ENCODE measurements at places on chromosomes 1 and 21.

DNA sequence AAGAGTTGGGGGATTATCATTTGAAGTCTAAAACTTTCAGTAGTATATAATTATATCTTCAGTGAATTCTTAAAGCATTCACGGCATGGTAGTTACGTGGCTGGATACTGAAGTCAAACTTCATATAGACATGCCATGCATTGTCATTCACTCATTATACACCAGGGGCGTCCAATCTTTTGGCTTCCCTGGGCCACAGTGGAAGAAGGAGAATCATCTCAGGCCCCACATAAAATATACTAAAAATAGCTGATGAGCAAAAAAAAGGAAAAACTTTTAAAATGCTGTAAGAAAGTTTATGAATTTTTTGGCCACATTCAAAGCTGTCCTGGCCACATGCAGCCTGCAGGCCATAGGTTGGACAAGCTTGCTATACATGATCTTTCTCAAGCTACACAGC, 43.8 kb downstream of the DENND1B start:
- no peak for DNase-seq

GRCh38 chr1:229119161-229119560, 151.8 kb upstream of the RAB4A start:
- DNase-seq, result no peak

- no peak for DNase-seq
These were observed 82.7 kb upstream of the KCTD3 start for GRCh38 chr1:215484171-215484939.

GRCh38 chr1:236530959-236531358, 7.2 kb downstream of the LGALS8 start:
- no peak for DNase-seq

DNA sequence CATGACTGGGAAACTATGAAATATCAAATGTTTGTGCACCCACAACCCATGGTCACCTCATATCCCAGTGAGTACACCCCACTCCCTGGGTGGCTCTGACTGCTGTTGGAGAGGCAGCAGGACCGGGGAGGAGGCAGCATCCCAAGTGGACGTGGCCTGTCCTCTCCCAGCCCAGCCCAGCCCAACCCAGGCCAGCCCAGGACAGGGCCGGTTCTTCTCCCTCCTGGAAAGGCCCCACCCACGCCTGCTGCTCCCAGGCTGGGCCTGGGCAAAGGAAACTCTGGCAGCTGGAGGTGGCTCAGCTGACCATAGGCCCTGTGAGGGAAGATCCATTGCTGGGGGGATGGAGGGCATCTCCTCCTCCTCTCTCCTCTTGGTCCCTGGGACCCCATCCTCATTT, 19.1 kb downstream of the MATN1 start:
- DNase-seq, result no peak

DNA sequence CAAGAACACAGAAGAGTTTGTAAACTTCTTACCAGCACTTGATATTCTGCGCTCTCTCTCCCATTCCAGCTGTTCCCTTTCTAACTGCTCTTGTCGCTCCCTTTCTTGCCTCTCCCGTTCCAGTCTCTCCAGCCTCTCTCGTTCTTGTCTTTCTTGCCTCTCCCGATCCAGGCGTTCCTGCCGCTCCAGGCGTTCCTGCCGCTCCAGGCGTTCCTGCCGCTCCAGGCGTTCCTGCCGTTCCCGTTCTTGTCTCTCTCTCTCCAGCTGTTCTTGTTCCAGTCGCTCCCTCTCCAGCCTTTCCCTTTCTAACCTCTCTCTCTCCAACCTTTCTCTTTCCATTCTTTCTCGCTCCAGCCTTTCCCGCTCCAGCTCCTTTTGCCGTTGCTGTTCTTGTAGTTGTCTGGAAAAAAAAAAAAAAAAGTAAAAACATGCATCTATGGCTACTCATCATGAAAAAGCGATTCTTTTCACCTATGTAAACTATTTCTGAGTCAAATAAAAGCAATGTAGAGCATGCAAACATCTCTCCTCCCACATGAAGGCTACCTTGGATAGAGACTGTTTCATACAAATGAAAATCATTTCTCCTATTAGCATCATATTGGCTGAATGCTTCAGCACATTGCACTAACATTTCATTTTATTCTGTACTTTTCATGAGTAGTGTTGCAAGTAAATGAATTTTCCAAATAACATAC, 91.5 kb upstream of the LBR start:
- no peak for DNase-seq

DNA sequence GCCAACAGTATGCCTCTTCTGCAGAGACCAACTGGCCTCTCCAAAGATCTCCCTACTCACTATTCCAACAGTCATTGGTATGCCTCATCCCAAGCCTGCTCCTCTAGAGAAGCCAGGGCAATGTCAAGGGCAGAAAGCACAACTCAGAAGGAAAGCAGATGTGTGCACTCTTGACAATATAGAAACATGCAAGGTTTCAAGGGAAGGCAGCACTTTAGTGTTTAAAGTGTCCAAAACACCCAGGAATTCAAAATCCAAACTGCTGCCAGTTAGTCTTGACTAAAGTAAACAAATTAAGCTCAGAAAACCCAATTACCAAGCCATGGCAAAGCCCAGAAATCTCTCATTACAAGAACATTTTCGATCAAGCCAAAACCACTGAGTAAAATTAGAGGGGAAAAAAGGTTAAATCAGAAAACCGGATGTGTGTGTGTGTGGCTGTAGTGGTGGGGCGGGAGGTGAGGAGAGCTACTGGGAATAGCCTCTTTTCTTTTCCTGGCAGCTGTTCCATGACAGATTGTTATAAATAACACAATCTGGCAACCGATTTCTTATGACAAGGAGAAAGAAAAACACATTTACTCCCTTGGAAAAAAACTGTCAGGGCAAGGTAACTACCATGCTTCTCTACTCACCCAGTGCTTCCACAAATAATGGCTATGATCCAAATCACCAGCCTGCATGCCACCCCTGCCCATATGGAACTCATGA, 39.2 kb downstream of the EIF2B3 start:
- DNase-seq, result no peak

- DNase-seq, result no peak
These were observed 14.1 kb downstream of the CNR2 start for GRCh38 chr1:23899070-23899469.

- DNase-seq, result no peak
These were observed 143.0 kb downstream of the RERE start for GRCh38 chr1:8674481-8674880.

DNA sequence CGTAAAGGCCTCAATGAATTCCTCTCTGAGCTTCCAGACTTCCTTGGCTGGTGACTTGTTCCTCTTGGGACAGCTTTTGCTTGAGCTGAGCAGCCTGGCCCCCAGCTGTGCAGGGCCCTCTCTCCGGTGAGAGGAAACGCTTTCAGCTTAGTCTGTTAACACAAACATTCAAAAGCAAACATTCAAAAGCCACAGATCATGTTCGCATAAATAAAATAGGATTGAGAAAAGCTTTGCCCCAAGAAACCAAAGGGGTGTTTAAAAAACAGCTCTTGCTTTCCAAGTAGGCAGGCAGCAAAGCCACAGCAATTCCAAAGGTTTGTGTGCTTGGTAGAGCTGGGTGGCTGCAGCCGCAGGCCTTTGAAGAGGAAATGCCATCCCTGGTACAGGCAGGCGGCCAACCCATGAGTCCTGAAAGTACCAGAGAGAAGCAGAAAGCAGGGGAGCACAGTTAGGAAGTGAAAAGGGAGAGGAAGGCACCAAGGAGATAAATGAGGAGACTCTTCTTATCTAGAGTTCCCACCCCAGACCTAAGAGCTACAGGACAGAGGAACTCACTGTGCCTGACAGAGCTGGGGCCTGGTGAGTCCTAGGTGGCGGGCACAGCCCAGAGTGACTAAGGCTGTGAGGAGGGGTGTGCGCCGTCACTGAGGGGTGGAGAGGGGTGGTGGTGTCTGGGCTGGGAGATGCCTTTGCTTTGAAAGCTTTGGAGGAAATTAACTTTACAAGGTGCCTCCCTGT, 48.4 kb downstream of the CCN1 start:
- DNase-seq, result no peak

DNA sequence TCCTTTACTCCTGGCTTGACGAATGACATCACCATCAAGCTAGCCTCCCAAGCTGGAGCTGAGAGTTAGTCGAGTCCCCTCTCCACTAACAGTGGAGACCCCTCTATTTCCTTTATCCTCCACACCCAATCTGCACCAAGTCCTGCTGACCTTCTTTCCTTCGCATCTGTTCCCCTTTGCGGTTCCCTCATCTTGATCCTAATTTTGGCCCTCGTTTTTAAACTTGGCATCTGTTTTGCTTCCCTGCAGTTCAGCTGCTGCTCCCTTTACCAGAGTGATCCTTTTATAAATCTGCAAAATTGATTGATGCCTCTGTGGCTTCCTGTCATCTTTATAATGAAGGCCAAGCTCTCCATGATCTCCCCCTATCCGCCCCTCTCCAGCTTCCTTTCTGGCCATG, 49.0 kb upstream of the TSPAN2 start:
- DNase-seq, result no peak

GRCh38 chr1:32984455-32985171, 20.0 kb upstream of the RNF19B start:
- DNase-seq, result no peak

GRCh38 chr1:109277434-109278204, 5.3 kb downstream of the PSRC1 start:
- no peak for DNase-seq

DNA sequence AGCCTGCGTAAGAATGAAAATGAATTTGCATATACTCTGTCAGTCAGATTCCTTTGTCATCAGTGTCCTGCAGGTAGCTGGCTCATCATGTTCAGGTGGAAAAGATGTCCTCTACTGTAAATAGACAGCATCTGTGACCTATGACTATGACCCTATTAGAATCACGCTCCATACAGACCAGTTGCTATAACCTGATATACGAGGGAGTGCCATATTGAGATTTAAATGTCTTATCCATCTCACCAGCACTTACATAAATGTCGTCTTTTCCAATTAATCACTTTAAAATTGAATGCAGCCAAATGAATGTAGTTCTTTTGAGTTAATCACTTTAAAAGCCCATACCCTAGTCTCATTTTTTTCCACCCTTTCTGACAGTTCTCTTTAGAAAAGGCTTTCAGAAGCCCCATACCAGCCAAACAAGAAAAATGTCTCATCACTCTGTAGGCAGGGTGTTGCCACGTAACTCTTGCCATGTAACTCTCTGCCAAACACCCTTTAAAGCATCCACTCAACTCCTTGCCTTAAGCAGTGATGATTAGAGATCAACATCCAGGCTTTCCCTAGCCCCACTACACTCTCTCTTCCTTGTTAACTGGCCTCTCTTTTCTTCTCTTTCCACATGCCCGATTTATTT, 26.3 kb downstream of the DNASE2B start:
- DNase-seq, result no peak

- no peak for DNase-seq
These were observed 36.8 kb upstream of the PODN start for GRCh38 chr1:53025034-53025768.

GRCh38 chr1:48552420-48552819, 80.4 kb upstream of the SPATA6 start:
- DNase-seq, result no peak

GRCh38 chr21:35280231-35280630, 231.1 kb upstream of the RUNX1 start:
- no peak for DNase-seq

DNA sequence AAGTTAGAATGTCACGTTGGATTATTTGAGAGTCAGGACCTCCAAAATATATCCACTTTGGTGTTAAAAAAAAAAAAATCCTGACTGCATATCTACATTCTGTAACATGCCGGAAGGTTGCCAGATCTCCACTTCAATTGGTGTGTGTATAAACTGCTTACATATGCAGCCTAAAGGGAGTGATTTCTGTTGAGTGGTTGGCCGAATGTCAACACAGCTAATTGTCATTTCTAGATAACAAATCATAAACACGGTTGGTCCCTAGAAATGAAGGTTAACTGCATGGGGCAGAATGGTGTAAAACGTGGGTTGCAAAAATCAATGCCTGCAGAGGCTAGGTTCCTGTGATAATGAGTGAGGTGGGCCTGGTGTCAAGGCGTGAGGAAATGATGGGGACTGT, 15.0 kb upstream of the ROR1 start:
- DNase-seq, result no peak

GRCh38 chr1:60960891-60961461, 121.4 kb upstream of the NFIA start:
- no peak for DNase-seq

DNA sequence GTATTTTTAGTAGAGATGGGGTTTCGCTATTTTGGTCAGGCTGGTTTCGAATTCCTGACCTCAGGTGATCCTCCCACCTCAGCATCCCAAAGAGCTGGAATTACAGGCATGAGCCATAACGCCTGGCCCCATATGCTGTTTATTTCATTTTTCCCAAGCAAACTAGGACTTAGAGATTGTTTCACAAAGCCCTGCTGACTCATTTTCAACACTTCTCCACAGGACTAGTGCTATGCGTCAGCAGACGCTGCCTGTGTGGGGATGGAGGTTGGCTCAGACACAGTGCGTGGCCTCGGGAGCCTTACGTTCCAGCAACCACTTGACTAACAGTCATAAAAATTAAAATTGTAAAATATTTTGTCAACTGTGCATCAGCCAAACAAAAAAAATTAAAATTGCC, 22.7 kb downstream of the PKNOX1 start:
- no peak for DNase-seq

DNA sequence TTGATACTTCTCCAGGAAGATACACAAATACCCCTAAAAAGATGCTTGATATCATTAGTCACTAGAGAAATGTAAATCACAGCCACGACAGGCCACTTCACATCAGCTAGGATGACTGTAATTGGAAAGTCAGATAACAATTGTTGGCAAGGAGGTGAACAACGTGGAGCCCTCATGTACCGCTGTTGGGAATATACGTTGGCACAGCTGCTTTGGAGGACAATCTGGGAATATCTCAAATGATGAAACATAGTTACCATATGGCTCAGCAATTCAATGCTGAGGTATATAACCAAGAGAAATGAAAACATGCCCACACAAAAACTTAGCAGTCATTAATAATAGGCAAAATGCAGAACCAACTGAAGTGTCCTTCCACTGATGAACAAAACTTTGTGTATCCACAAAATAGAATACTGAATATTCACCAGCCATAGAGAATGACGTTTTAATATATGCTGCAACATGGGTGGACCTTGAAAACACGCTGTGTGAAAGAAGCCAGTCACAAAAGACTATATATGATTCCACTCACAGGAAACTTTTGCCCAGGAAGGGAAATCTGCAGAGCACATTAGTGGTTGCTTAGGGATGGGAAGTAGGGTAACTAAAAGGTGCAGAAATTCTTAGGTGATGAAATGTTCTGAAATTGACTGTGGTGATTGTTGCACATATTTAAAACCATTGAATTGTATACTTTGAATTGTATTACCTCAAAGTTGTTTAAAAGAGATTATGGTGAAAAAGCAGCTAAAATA, 95.4 kb downstream of the AHCTF1 start:
- no peak for DNase-seq

Measured in activated naive CD8-positive, alpha-beta T cell treated with anti-CD3 and anti-CD28 coated beads, Interleukin-2, amount 50 U/mL, for 16 hours (primary cell).